ENCODE measurements at places on chromosomes 7 and 10.

- no peak for DNase-seq
Observed at GRCh38 chr7:47471831-47472230, 110.1 kb downstream of the TNS3 start.

DNA sequence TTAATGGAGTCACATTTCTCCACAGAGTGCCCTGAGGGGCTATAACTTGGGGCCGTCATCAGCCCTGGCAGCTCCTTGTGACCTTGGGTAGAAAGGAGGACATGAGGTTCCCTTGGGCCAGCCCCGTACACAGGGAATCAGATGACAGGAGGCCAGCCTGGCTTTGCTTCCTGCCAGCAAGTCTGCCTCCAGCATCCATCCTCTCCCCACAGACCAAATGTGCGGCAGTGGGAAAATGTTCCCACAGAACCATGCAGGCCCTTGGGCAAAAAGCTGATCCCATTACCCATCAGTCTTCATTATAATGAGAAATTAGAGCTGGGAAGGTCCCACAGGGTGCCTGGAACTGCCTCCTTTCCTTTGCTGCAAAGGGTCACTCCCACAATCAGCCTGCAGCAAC is 908.3 kb downstream of the GRID1 start:
- DNase-seq: no peak

DNA sequence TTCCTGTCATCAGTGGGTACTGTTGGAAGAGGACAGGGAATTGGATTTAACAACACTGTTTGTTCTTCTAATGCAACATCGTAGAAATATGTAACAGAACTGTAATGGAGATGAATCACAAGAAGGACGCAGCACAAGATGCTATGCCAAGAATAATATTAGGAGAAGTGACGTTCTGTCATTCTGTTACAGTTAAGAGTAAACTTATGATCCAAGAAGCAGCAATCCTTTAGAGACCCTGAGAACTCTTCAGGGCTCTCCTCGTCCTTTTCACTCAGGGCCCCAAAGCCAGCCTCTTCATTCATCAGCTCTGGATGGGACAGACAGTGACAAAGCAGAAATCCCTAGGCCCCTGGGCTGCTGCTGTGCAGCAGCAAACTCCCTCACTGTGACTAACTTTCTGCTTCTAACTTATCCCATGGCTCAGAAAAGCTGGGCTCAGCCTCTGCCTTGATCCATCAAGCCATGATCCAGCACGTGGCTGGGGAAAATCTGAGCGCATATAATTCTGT is 8.7 kb upstream of the IL6 start:
- no peak for DNase-seq

DNA sequence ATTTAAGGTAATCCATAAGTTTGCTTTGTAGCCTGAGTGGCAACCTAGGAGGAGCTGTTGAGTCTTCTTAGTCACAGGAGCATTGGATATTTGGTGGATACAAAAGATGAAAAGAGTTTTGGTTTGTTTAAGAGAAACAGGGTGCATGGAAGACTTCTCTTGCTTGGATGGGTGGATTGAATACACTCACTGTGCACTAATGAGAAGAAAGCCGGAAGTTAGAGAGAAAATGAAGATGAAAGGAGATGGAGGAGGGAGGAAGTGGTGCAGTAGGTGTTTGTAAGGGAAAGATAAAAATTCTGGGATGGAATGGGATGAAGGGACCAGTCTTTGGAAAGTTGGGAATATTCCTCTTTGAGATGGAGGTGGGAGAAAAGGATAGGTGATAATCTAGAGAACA is 7.7 kb downstream of the MDFIC start:
- DNase-seq: no peak

GRCh38 chr7:27890205-27890849 is 150.4 kb downstream of the TAX1BP1 start:
- DNase-seq: no peak

- DNase-seq: no peak
Observed at GRCh38 chr7:135894816-135895215, 82.3 kb downstream of the MTPN start.
